Suppressor macrophage treated with lipopolysaccharide for 4 hours (primary cell): ENCODE measurements at places on chromosomes 5 and 9.

DNA sequence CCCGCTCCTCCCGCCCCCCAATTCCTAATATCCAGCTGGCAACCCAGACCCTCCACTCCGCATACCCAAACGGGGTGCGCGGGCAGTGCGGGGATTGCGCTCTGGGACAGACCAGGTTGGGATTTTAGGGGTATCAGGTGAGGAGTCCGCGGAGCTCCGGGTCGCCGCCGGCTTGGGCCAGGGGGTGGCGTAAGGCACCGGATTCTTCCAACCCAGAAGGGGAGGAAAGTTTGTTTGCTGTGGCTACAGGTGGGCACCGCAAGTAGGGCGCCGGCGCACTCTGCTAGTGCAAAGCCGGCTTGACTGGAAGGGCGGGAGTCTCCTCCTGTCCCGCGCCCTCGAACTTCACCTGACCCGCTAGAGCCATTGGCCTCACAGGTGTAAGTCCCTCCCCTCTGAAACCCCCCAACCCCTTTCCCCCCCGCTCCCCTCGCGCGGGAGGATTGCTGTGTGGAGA lies 709 bp downstream of the IQGAP2 start:
- DNase-seq = peak; percentile 40

GRCh38 chr9:128894764-128895163 lies 12.8 kb downstream of the LRRC8A start:
- no peak for DNase-seq

DNA sequence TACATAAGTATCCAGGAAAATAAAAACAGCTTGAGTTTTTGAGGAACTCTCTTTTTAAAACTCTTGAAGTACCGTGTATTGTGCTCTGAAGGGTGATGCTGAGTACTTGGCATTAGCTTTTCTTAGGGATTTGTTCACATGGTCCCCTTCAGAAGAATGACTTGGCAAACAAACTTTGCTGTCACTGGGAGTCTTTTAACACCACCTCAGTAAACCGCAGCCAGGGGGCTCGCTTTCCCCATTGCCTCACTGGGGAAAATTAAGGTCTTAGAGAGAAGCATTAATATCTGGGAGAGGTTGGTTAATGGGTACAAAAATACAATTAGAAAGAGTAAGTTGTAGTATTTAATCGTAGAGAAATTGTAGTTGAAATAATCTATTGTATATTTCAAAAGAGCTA lies 105.9 kb upstream of the DAP start:
- DNase-seq = no peak

DNA sequence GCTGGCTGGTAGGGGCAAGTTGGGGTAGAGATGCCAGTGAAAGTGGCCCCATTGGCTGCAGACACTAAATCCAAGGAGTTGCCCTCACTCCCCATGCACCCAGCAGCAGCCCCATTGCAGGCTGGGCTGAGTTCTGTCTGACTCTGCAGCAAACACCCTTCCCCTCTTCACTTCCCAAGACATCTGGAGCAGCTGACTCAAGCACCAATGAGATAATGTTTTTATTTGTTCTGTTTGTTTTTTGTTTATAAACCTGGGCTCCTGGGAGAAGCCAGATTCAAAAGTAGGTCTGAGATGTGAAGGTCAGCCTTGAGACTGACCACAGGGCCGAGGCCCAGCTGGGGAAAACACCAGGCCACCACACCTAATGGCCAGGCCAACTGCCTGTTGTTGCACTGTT lies 545.9 kb upstream of the KLF4 start:
- DNase-seq = no peak

GRCh38 chr5:156446526-156446925 lies 119.6 kb downstream of the SGCD start:
- DNase-seq = no peak

- no peak for DNase-seq
These were observed 740.2 kb upstream of the ZNF608 start for GRCh38 chr5:125486634-125487033.

GRCh38 chr5:30607301-30607894 lies 586.1 kb upstream of the CDH6 start:
- DNase-seq = no peak

DNA sequence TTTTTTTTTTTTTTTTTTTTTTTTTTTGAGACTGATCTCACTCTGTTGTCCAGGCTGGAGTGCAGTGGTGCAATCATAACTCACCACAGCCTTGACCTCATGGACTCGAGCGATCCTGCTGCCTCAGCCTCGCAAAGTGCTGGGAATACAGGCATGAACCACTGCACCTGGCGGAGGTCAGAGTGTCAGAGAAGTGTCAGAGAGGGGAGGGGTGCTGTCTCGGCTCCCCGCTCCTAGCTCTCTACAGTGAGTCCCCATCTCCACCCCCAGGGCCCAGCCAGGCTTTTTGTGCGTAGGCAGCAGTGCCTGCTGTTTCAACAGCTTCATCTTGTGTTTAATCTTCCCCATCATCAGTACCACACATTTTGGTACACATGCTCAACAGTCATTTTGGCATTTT lies 38.3 kb downstream of the SAR1B start:
- DNase-seq = no peak

DNA sequence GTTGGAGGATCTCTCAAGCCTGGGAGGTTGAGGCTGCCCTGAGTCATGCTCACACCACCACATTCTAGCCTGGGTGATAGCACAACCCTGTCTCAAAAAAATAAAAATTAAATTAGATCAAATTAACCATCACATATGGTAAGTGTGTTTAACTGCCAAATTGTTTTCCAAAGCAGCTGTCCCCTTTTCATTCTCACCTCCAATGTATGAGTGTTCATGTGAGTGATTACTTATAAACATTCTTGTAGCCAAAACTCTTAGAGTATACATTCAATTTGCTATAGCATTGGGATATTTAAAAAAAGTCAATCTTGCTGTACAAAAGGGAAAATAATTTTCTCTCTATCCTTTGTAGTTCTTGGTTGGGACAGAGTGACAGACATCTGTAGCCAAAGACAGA lies 53.4 kb upstream of the SNAPC3 start:
- no peak for DNase-seq

DNA sequence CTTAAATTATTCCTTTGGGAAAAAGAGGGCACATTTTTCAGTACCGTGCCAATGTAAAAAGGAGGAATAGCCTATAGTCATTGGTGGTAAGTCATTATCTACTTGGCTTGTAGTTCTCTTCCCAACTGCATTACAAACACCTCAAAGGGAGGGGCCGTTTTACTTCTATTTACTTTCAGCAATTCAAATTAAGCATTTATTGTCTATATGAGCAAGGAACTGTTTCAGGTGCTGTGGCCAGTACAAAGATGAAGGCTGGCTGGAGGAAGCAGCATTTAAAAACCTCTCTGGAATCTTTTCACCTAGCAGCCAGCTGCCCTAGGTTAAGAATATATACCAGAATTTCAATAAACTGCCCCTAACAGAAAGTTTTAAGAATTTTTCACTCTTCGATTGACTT lies 48.9 kb downstream of the SEMA6A start:
- DNase-seq = no peak

GRCh38 chr5:103927739-103928138 lies 365.1 kb upstream of the NUDT12 start:
- no peak for DNase-seq

GRCh38 chr5:61767231-61768080 lies 435.4 kb downstream of the ZSWIM6 start:
- no peak for DNase-seq

DNA sequence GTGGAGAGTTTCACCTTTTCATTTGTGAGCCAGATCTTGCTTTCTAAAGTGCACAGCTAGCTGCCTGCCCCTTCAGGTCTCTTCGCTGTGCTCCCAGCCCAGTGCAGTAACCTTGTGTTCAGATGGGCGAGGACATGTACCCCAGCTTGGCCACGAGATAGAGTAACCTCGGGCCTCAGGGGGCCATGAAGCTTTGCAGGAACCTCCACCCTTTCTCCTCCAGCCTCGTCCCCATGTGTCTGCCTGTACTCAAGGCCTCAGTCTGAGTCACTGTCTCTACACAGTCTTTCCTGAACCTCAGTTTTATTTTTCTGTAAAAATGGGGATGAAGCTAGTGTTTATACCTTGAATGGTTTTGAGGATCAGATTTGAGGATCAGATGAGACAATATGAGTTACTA lies 37.9 kb downstream of the ERGIC1 start:
- no peak for DNase-seq
